ENCODE measurements at places on chromosomes 12 and 14.

DNA sequence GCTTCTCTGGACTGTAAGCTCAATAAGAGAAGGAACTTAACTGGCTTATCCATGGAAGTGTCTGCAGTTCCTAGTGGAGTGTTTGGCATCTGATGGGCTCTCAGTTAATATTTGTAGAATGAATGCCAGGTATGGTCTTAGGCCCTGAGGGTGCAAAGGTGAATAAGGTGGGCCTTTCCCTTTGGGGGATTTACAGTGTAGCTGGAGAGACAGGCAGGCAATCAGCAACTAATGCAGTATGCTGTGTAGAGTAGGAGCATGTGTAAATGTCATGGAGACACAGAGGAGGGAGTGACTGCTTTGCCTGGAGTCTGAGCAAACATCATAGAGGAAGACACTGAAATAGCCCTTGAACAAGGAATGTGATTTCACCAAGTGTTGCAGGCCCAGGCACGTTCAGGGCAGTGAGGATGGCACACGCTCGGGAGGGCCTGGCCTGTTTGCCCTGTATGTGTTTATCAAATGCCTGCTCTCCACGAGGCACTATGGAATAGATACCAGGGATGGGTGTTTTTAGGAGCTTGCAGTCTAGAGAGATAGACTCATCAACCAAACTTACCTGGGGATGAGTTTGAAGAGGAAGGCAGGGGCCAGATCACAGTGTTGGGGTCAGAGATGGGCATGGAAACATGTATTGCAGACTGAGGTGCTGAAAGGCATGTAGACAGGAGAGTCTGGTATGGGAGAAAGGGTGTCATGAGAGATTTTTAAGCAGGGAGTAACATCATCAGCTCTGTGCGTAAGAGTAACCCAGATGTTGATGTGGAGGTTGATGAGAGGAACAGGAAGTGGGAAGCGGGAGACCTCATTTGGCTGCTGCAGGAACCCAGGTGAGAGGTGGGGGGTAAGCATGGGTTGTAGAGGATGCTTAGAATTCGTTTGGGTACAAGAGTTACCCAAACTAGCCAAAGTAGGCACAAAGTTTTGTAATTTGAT lies 54.1 kb downstream of the PLXNC1 start:
- no peak for DNase-seq

- peak; percentile 7 for DNase-seq
Observed at GRCh38 chr12:114579389-114579788, 104.6 kb downstream of the TBX3 start.

GRCh38 chr14:65277580-65278270 lies 134.8 kb upstream of the FUT8 start:
- DNase-seq, result no peak

GRCh38 chr14:65287264-65288131 lies 125.0 kb upstream of the FUT8 start:
- DNase-seq, result no peak

- DNase-seq, result no peak
Observed at GRCh38 chr12:101707131-101707782, 9.8 kb downstream of the CHPT1 start.

DNA sequence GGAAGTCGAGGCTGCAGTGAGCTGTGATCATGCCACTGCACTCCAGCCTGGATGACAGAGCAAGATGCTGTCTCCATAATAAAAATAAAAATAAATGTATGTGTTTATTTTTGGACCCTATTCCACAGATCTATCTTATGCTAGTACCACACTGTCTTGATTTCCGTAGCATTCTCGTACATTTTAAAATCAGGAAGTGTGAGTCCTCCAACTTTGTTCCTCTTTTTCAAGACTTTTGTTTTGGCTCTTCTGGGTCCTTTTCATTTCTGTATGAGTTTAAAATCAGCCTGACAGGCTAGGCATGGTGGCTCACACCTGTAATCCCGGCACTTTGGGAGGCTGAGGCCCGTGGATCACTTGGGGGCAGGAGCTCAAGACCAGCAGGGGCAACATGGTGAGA lies 25.8 kb downstream of the DAO start:
- no peak for DNase-seq

- DNase-seq, result no peak
Observed at GRCh38 chr12:118374126-118374725, 1.5 kb upstream of the TAOK3 start.
